Activated naive CD8-positive, alpha-beta T cell treated with anti-CD3 and anti-CD28 coated beads, Interleukin-2, amount 50 U/mL, for 16 hours (primary cell): ENCODE measurements at places on chromosomes 3 and 15.

DNA sequence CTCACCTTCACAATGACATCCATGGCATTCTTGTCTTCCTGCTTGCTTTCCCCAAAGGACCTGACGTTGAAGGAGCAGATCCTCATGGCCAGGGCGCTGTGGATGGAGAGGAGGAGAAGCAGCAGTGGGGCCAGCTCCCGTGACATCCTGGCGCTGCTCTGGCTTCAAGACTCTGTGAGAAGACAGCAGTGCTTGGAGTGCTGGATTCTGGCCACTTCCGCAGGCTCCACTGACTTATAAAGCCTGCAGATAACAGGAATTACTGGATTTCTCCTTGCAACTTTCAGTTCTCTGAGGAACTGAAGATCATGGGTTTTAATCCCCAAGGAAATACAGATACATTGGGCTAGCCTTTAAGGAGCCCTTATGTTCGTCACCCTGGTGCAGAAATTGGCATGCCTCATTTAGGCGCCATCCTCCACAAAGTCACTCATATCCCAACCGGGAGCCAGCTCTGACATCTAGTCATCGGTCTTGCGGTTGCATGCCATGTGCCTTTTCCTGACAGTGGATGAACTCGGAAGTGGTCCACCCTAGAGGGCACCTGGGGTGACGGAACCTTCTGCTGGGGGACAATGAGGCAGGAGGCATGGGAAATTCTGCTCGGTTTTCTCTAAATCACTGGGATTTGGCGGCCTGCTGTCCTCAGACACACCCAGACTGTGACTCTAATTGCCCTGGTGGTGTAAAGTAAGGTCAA, at the start of gene DNASE1L3:
Gene DNASE1L3, minus strand, starts transcription at position 212 of the 700 bp plus-strand sequence. Its CDS starts 66 bp downstream, at position 146.
- DNase-seq: no peak

DNA sequence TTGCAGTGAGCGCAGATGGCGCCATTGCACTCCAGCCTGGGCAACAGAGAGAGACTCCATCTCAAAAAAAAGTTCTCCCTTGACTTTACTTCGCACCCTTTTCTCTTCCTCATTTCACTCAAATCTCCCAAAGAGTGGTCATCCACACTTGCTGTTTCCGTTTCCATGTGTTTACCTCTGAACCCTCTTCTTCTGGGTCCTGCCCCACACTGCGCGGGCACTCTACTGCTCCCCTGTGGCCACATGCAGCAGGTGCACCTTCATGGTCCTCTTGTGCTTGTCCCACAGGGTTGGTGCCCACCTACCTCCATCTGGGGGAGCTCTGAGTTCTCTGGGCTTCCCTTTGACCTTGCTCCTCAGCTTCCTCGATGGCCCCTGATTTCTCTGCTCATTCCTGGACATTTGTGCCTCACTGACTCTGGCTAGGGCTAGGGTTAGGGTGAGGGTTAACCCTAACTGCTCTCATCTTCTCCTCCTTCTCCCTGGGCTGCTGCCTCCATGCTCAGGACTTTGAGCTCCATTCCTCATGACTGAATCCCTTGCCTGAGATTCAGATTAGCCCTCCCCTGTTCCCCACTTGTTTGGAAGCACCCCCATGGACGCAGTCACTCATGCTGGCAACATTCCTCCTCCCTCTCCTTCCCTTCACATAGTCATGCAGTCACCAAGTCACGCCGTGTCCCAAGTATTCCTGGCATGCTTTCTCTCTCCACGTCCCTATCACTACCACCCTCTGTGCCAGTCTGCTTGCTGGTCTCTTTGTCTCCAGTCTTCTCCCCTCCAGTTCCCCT, 26.6 kb upstream of the KY start:
- no peak for DNase-seq

- DNase-seq: no peak
Measured at GRCh38 chr15:28913171-28913765, 27.5 kb downstream of the APBA2 start.

DNA sequence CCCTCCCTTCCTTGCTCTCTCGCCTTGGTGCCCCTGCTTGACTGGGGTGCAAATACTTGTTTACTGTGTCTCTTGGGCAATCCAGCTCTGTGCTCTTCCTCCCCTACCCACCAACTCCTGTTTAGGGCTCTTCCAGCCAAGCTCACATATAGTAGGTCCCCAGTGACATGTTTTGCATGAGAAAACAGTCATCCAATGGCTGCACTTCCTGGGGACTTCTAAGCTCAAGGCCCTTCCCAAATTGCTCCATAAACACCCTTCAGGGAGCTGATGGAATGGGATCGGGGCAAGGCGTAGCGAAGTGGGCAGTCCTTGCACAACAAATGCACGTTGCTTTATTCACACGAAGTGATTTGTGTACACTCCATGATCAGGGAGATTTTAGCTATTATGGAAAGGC, 9.4 kb upstream of the COPG1 start:
- DNase-seq: no peak

GRCh38 chr15:70249616-70250015, 151.9 kb upstream of the TLE3 start:
- no peak for DNase-seq

GRCh38 chr3:139619484-139619883, 58.3 kb downstream of the NMNAT3 start:
- DNase-seq: no peak

DNA sequence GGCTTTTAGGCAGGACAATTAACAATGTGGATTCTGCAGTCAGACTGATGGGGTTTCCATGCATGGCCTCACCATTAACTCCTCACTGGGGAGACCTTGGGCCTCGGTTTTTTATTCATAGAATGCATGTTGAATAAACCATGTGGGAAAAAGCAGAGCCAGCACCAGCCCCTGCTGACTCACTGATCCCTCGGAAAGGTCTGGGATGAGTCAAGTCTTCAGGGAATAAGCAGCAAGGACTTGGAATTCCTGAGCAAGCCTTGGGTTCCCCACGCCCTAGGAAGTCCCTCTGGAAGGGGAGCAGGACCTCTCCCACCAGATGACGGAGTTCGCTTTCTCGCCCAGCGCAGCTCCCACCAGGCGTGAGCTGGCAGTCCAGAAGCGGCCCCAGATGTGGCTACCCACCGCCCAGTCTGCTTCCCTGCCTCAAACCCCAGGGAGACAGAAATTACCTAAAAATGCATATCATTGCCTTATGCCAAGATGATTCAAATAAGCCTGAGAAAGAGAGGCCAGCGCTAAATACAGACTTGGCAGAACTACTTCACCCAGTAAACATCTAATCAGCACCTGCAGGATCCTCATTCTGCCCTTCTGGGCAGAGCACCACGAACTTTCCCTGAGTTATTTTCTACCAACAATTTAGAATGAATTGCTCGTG, 45.4 kb downstream of the BTD start:
- no peak for DNase-seq

- no peak for DNase-seq
Measured at GRCh38 chr15:62142736-62143135, 22.3 kb downstream of the C2CD4B start.

DNA sequence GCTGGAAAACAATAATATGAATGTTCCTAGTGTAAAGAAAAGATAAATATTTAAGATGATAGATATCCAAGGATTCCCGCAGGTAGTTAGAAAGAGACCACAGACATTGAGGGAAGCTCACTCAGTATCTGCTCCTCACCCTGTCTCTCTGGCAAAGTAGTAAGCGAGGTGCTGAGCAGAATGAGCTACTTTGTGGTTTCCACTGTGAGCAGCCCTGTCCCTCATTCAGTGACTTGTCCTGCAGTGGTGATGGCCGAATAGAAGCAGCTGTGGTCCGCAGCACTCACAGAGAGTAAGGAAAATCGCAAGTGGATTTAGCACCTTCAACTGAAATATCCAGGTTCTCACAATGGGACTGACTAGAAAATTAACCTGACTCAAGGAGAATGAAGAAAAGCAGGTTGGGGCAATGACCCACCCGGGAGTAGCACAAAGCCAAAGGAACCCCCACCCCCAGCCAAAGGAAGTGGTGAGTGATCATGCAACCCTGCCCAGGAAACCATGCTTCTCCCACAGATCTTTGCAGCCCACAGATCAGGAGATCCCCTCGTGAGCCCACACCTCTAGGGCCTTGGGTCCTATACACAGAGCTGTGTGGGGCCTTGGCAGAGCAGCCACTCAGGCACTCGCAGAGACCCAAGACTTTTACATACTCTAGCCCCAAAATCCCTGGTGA, 21.8 kb upstream of the SLC25A38 start:
- DNase-seq: no peak

DNA sequence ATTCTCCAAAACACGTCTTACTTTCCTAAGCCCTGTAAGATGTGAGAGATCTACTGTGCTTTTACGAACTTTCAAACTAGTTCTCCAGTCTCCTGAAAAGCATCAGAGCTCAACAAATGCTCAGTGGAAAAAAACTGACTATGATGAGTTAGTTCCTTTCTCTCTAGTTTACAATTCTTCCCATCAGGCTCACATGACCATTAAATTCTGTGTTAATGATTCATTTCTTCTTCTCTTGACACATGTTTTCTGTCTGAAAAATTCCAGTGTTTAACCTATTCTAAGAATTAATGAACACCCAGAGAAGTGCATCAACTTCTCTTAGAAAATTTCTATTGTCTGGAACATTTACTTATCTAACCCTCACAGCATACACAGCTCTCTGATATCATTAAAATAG, 844.3 kb downstream of the SI start:
- no peak for DNase-seq

DNA sequence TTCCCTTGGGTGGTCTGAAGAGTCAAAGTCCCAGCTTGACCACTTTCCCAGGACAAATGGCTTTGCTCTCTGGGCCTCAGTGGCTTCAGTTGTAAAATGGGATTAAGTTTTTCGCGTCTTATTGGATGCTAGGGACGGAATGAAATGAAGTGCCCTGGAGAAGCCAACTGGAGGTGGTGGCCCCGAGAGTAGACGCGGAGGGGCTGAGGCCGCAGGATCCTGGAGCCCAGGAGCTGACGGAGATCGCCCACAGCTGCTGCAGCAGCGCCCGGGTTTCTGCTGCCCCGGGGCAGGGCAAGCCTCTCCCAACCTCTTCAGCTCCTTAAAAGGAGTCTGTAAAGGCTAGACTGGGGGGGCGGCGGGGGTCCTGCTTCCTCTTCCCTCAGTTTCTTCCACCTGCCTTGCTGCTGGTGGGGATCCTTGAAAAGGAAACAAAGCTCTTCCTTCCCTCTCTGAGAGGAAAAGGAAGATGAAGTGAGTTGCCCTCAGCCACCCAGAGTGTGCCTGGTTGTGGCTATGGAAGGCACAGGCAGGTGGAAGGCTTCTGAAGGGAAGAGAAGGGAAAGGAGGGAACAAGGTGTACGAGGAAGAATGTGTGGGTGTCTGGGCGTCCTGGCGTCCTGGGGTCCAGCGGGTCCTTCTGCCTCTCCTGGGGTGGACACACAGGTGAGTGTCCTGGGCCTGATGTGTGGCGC, 967 bp upstream of the BNC1 start:
- no peak for DNase-seq

GRCh38 chr3:72151465-72152238, 366.7 kb upstream of the PROK2 start:
- no peak for DNase-seq

GRCh38 chr3:13501958-13502790, 22.1 kb downstream of the HDAC11 start:
- DNase-seq: no peak

GRCh38 chr15:63759752-63760151, 74.0 kb downstream of the HERC1 start:
- DNase-seq: no peak

DNA sequence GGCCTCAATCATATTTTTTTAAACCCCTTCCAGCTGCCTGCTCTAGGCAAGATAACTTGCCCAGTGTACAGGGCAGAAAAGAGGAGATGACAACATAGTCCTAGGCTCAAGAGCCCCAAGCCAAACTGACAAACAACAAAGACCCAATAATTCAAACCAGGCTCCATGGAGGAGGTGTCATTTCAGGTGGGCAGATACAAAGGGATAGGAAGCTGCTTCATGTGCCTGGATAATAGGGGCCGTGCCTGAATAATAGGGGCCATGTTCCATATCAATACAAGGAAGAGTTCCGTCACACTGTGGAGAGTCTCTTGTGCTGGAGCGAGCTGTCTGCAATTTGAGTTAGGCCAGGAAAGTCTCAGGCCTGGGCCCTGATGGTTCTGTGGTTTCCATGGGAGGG, 35.4 kb upstream of the TRIM71 start:
- DNase-seq: no peak

GRCh38 chr3:184807549-184807948, 4.4 kb upstream of the VPS8 start:
- no peak for DNase-seq

DNA sequence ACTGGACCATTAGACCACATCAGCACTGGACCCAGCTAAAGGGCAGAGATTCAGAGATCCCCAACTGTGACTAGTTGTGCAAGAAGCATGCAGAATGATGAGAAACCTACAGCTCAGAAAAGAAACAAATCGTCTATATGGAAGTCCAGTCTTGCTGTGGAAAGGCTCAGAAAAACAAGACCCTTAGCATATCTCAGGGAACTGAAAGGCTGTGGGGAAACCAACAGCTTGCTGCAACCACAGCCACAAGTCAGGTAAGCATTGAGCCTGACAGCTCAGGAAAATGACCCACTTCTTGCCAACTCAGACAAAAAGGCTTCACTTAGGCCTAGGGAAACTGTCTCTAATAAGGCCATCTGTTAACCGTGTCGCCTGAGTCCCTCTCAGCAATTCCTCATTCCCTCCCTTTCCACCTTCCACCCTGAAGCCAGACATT, 145.6 kb downstream of the LSAMP start:
- DNase-seq: no peak

GRCh38 chr3:123708531-123708930, 123.7 kb upstream of the HACD2 start:
- no peak for DNase-seq

- DNase-seq: no peak
Measured at GRCh38 chr15:98369081-98369716, 279.1 kb upstream of the IGF1R start.

- DNase-seq: no peak
Measured at GRCh38 chr3:28290863-28291300, 49.5 kb downstream of the CMC1 start.
